Frontal cortex (tissue), 4 donors: ENCODE measurements at places on chromosomes 12 and 14. TPM values are rescaled to one million over a fixed set of nuclear protein-coding genes. Genes with fewer than 3 reads are reported as not detected.

DNA sequence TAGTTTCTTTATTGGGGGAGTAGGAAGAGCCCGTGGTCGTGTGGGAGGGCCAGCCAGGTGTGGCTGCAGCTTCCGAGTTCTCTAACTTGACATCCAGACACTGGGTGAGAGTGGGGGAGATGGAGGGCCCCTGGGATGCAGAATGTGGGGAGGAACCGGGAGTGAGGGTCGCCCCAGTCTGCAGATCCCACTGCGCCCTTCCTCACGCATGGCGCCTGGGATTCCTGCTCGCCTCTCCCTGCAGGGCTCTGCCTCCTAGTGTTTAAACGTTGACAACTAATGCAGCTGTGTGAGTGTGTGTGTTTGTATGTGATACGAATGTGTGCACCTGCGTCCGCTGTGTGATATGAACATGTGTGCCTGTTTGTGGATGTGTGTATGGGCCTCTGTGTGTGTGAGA is 34.6 kb downstream of the FZD10 start:
- no peak for DNase-seq

- no peak for DNase-seq
Observed at GRCh38 chr12:18970603-18971002, 158.9 kb upstream of the PLEKHA5 start.

GRCh38 chr12:96513681-96514080 is 24.3 kb downstream of the CFAP54 start:
- no peak for DNase-seq

DNA sequence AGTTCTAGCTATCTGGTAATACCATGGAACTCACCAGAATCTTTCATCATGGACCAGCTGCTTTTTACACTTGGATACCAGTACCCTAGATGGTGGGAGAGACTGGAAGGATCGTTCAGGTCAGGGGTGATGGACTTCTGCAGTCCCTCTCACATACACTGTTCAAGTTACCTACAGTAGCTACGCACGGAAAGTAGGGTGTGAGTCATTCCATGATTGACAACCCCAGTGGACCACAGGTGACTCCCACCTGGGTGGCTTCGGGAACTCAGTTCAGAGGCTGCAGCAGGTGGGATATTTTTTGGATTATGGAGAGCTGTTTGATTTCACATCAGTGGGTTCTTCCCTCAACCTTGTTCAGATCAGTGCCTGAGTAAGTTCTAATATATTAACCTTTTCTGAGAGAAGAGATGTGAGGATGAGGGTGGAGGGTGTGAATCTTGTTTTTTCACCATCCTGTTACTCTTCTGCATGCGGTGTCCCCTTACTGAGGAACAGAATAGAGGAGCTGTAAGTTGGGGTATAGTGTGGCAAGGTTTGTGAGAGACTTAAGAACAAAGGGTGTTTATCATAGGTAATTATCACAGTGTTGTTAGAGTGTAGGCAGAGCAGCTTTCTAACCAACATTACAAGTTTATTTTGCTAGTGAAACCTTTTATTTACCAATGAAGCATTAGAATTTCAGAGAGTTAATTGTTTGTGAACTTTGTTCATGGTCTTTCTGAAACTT is 39.6 kb downstream of the PRKCH start:
- DNase-seq, result no peak

Gene JPH4
- 32.2 TPM for total RNA-seq

Gene RFX4
- total RNA-seq, result 2.9 TPM

DNA sequence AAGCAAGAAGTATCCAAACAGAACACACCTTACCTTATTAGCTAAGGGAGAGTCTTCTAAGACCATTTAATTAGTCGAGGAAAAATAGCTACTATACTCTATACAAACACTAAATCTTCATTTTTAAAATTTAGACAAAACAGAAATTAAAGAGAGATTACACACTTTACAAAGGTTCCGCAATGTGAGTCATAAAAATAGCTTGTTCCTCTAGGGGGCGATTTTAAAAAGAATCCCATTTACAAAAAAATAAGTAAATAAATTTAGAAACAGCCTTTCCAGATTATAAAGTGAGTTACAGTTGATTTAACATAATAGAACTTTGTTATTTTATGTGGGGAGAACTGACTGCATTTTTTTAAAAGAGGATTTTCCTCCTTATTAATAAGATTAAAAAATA is 201.6 kb downstream of the PAX9 start:
- DNase-seq, result no peak

Gene GPRC5D
- total RNA-seq, result not detected

- no peak for DNase-seq
Observed at GRCh38 chr14:78135450-78135891, 34.7 kb upstream of the NRXN3 start.

Gene OR4E2
- not detected for total RNA-seq
